H1 (cell line): ENCODE measurements at places on chromosomes 5 and 9. TPM values are rescaled to one million over a fixed set of nuclear protein-coding genes. Genes with fewer than 3 reads are reported as not detected.

Gene KCNV2
- not detected in 2 replicates for polyA plus RNA-seq

Gene CCNI2
- 1.3 and 2.3 TPM in 2 replicates for polyA plus RNA-seq

Gene BNC2
- 11.3 and 16.0 TPM in 2 replicates for polyA plus RNA-seq

Gene CCNO
- 0.14 and 0.33 TPM in 2 replicates for polyA plus RNA-seq

Gene FIBCD1
- polyA plus RNA-seq: 8.8 and 13.2 TPM in 2 replicates

Gene PCDHB8
- polyA plus RNA-seq: 0.24 and 0.30 TPM in 2 replicates

Gene NTNG2
- 1.2 and 1.5 TPM in 2 replicates for polyA plus RNA-seq

Gene WDR38
- not detected in 2 replicates for polyA plus RNA-seq

Gene SMIM33
- not detected in 2 replicates for polyA plus RNA-seq

Gene PIP5K1B
- polyA plus RNA-seq: 2.2 and 4.7 TPM in 2 replicates

Gene TGFBI
- 6.0 and 6.2 TPM in 2 replicates for polyA plus RNA-seq

Gene TTC33
- 0.55 and 1.2 TPM in 2 replicates for polyA plus RNA-seq

Gene FAM200C
- polyA plus RNA-seq: 1.6 and 2.6 TPM in 2 replicates

Gene TMEM252
- not detected in 2 replicates for polyA plus RNA-seq

Gene PLCXD3
- polyA plus RNA-seq: under 0.01 and 0.03 TPM in 2 replicates

Gene CEL
- polyA plus RNA-seq: 1.8 and 2.7 TPM in 2 replicates

Gene AK1
- polyA plus RNA-seq: 39.2 and 44.1 TPM in 2 replicates

Gene LRRC26
- 0.85 and 1.0 TPM in 2 replicates for polyA plus RNA-seq
